ENCODE measurements at places on chromosomes 12 and 14.

DNA sequence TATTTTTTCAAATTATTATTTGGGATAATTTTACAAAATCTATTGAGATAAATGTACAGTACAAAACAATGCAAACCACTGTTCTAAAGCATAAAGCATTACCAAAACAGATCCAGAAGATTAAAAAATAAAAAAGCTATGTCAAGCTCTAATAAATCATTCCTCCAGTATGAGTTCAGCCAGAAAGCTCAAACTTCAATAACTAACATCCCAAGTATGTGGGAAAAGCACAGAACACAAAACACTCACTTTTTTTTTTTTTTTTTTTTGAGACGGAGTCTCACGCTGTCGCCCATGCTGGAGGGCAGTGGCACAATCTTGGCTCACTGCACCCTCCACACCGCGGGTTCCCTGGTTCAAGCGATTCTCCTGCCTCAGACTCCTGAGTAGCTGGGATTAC is 11.3 kb downstream of the SAV1 start:
- ATAC-seq: no peak

DNA sequence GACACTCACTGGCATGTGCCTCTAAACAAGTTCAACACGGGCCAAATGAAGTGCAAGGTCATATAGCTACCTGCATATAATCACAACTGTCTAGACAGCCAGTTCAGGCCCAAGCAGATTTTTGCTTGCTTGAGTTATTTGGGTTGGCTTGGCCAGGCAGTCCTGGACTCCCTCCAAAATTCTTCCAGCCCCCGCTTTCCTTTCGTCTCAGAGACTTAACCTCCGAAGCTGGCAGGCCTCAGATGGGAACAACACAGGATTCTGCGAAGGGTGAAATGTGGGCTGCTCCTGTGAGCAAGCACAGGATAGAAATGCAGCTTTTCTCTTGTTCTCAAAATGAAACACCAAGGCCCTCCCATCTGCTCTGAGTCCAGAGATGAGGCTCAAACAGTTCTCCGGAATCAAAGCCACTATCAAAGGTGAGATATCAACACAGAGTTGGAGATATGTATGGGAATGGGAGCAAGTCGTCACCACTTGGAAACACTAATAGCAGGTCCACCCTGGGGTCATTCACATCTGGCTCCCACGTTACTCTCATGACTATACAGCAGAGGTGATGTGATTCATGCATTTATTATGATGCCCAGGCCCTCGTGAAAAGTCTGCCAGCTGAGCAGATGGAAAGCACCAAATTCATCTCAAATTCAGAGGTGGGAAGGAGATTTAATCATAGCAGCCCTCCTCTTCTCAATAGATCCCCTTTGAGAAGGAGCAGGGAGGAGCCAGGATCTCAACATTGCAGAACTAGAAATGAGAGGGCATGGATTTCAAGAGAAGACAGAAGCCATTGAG is 389.8 kb downstream of the NUAK1 start:
- ATAC-seq: no peak

GRCh38 chr14:72104011-72104613 is 171.9 kb downstream of the RGS6 start:
- ATAC-seq: no peak

DNA sequence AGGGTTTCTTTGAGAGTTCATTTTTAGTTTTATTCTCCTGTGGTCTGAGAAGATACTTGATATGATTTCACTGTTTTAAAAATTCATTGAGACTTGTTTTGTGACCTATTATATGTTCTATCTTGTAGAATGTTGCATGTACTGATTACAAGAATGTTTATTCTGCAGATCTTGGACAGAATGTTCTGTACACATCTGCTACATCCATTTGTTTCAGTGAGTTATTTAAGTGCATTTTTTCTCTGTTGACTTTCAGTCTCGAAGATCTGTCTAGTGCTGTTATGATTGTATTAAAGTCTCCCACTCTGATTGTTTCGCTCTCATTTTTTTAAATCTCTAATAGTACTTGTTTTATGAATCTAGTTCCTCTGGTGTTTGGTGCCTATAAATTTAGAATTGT is 1319.8 kb downstream of the TMEM121 start:
- no peak for ATAC-seq

DNA sequence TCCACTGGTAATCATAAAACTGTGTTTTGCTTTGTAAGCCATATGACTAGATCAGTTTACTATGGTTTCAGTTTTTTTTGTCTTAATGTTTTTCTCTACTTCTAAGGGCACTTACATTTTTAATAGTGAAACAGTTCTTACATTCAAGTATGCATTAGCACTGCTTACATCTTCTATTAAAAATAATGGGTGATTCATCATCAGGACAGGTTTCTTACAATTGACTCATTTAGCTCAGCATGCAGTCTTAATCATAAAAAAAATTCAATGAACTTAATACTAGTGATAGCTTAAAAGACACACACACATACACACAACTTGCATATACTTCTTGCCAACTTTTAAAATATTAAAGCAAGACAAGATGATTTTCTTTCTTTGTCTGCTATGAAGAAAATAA is 845.7 kb upstream of the USP15 start:
- no peak for ATAC-seq

DNA sequence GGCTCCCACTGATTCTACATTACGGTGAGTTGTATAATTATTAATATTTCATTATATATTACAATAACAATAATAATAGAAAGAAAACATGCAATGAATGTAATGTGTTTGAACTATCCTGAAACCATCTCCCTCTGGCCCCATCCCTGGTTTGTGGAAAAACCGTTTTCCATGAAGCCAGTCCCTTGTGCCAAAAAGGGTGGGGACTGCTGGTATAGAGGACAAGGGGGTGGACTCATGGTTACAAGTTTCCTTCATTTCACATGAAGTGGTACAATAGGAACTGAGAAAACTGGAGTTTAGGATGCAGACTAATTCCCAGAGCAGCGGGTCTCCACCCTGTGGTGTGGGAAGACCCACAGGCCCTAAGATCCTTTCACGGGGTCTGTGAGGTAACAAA is 3.0 kb upstream of the C1RL start:
- no peak for ATAC-seq

- ATAC-seq: no peak
Measured at GRCh38 chr14:97387252-97387874, 590.2 kb downstream of the VRK1 start.

GRCh38 chr14:105151084-105151837 is 17.3 kb downstream of the JAG2 start:
- no peak for ATAC-seq

DNA sequence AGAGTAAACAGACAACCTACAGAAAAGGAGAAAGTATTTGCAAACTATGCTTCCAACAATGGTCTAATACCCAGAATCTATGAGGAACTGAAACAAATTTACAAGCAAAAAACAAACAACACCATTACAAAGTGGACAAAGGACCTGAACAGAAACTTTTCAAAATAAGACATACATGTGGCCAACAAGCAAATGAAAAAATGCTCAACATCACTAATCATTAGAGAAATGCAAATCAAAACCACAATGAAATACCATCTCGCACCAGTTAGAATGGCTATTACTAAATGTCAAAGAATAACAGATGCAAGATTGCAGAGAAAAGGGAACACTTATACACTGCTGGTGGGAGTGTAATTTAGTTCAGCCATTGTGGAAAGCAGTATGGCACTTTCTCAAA is 125.8 kb downstream of the C12orf42 start:
- no peak for ATAC-seq

DNA sequence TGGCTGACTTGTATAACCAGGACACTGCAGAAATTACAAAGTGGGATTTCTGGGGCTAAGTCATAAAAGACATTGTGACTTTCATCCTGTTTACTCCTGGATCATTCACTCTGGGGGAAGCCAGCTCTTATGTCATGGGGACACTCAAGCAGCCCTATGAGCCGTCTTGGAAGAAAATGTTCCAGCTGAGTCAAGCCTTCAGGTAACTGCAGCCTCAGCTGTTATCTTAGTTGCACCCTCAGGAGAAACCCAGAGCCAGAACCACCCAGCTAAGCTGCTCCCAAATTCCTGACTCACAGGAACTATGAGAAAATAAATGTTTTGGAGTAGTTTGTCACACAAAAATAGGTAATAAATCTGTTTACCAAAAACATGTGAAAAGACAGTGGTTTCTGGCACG is 43.1 kb upstream of the GXYLT1 start:
- ATAC-seq: no peak

- ATAC-seq: no peak
Measured at GRCh38 chr12:87051621-87052020, 795.4 kb upstream of the MGAT4C start.

DNA sequence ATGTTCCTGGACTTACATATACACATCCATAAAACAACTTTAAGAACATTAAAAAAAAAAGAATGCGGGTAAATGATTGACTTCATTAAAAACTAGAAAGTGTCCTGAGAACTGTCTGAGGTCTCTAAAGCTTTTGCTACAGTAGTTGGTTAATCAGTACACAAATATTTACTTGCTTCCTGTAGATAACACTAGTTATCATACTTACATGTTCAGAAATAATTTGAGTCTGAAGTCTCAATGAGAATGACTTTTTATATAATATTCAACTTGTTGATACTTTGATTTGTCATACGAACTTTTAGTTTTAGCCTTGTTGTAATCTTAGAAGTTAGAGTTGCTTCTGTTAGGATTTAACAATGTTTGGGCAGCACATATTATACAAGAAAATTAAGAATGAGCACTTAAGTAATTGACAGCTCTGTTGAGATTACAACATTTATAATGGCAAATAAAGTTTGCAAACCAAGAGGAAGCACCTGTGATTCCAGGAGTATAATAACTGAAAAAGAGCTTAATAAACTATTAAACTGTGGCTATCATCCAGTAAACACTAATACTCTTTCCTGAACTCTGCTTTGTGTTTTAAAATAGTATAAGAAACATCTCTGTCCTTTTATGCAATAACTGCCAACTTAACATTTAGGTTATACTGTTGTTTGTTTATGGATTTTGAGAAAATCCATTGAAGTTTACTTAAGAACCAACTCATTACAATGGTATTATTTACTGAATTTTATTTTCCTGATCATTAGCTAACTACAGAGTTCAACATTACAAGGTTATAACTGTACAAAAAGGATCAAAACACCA is 131.7 kb downstream of the MIPOL1 start:
- no peak for ATAC-seq

DNA sequence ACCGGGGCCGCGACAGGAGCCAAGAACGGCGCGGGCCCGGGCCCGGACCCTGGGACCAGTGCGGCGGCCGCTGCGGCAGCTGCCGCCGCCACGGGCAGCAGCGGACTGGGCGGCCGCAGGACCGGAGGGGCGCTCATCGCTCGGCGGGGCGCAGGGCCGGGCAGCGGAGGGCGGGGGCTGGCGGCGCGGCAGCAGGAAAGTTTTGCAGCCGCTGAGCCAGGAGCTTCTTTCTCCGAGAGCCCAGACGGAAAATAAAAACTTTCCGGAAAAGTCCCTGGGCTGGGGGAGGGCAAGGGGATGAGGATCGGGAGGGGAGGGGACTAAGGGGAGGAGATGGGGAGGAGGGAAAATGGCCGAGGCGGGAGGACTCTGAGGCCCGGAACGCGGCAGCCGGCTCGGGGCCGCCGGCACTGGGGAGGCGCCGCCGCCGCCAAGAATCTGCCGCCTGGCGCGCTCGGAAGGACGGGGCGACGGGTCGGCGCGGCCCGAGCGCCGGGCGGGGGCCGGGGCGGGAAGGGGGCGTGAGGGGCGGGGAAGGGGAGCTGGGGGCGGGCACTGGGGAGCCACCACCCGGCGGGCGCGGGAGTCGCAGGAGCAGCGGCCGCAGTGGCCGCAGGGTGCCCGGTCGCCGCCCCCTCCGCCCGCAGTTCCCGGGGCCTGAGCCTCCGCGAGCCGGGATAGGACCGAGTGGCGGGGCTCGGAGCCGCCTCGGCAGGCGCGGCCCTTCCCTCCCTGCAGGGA is at the start of gene PRKD1:
Gene PRKD1 (minus strand): TSS at position 472 of the 741 bp plus-strand sequence.
- ATAC-seq: no peak

DNA sequence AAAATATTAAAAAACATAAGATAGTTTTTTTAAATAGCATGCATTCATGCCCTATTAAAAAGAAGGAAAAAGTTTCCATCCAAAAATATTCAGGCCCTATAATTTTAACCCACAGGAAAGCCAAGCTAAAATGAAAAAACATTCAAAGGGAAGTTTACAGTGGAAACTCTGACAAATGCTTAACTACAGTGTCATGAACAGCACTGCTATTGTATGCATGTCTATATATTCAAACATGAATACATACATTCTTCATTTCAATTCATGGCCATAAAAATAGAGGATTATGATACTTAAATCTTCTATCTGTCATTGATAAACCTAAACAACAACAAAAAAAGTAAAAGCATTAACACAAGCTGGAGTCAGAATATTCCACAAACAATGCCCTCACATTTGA is 67.4 kb downstream of the PPP2R5E start:
- ATAC-seq: no peak

DNA sequence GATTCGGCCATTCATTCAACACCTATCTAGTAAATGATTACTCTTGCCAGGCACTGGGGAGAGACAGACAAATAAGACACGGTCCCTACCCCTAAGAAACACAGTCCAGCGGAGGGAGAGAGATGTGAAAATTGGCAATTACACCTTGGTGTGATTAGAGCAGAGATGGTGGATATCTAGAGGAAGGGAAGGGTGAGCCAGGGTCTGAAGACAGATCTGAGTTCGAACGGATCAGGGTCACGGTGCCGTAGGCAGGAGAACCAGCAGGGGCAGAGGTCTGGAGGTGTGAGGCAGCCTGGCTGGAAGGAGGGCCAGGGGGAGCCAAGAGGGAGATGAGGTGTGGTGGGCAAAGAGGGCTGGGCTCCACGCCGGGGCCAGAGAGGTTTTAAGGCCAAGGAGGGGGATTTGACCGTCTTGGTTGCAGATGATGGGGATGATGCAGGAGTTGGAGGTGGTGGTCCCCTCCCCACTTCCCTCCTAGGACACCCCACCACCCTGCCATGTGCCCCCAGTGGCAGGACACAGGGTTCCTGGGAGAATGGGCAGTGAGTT is 27.1 kb downstream of the FAM222A start:
- ATAC-seq: no peak

DNA sequence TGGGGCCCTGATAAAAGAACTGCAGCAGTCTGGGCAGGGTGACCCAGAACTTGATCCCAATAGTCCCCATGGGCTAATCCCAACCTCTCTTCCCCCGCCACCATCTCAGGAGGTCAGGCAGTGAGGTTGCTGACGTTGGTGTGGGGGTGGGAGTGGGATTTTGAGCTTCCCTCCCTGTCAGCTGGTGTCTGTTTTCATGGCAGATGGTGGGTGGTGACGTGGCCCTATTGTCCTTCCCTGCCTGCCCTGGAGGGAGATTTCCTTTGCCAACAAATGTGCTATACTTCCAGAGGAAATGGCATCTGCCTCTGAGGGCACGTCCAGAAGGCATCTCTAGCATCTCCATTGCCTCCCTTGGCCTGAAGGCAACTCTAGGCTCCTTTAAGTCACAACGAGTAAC is 37.7 kb downstream of the NEUROD4 start:
- ATAC-seq: no peak
